Omental fat pad (tissue), 4 donors: ENCODE measurements at places on chromosomes 7 and 10. TPM values are rescaled to one million over a fixed set of nuclear protein-coding genes. Genes with fewer than 3 reads are reported as not detected.

Gene SYCE1
- total RNA-seq, result 10.2 TPM

Gene RAB19
- total RNA-seq, result 1.3 TPM

Gene CPVL
- total RNA-seq, result 25.1 TPM

Gene FAM20C
- total RNA-seq, result 29.9 TPM

Gene HKDC1
- total RNA-seq, result not detected

Gene TRIM4
- total RNA-seq, result 34.8 TPM

Gene TNPO3
- total RNA-seq, result 40.6 TPM

Gene RBM48
- total RNA-seq, result 8.0 TPM
